GDM1 (cell line): ENCODE measurements at places on chromosomes 7 and 10.

- no peak for DNase-seq
These were observed 137.6 kb downstream of the RAMP3 start for GRCh38 chr7:45295222-45295621.

GRCh38 chr7:57772126-57772924 is 322.3 kb downstream of the ZNF716 start:
- no peak for DNase-seq

DNA sequence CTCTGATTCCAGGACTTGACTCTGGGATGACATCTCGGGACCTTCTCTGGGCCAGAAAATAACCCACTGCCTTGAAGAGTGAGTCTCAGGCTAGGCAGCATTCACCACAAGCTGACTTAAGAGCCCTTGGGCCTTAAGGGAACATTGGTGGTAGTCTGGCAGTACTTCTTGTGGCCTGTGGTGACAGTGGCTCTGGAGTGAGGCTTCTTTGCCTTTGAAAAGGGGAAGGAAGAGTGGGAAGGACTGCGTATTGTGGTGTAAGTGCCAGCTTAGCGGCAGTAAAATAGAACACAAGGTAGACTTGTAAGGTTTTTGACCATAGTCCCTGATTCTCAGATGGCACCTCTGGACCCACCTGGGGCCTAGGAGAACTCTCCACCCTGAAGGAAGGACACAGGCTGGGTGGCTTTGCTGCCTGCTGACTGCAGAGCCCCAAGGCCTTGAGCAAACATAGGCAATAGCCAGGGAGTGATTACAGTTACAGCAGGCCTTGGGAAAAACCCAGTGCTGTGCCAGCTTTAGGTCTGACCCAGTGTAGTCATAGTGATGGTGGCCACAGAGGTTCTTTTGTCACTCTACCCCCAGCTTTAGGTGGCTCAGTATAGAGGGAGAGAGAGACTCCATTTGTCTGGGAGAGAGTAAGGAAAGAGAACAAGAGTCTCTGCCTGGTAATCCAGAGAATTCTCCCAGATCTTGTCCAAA is 483.9 kb downstream of the SH2D4B start:
- peak; percentile 63 for DNase-seq

DNA sequence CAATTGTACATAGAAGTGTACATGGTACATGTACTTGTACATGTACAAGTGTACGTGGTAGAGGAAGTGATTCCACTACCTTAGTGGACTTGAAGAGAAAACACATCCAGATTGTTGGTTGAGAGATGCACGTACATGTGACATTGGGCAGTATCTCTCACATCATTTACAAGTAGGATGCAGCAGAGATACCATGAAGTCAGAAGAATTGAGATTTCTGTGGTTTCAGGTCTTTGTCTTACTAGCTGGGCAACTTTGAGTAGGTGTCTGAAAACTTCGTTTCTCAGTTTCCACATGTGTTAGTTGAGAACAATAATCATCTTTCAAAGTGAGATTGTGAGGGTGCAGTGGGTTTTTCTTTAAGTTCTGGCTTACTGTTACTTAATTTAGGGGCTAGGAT is 21.5 kb downstream of the CLDN12 start:
- DNase-seq: no peak

DNA sequence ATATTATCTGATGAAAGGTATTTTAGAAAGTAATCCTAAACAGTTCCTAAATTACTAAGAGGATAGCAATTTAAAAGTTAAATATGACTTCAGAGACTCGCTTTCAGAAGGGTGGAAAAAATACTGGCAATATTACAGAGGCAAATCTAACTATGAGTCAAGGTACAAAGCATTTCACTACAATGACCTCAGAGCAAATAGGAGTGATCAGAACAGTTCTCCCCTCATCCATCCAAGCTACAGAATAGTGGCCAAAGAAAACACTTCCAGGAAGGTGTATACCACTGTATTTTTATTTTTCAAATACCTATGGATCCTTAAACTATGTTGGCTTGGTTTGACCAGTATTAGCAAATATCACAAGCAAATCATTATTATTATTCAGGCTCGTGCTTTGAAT is 112.8 kb upstream of the ODAD2 start:
- no peak for DNase-seq

GRCh38 chr10:77564731-77565589 is 72.6 kb downstream of the KCNMA1 start:
- no peak for DNase-seq

DNA sequence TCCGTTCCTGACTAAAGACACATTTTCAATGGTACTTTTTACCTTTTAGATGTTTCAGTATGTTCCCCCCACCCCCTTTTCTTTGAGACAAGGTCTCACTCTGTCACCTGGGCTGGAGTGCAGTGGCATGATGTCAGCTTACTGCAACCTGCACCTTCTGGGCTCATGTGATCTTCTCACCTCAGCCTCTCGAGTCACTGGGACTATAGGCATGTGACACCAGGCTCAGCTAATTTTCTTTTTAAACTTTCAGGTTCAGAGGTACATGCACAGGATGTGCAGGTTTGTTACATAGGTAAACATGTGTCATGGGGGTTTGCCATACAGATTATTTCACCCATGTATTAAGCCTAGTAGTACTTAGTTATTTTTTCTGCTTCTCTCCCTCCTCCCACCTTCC is 99.3 kb upstream of the RPA3 start:
- no peak for DNase-seq

DNA sequence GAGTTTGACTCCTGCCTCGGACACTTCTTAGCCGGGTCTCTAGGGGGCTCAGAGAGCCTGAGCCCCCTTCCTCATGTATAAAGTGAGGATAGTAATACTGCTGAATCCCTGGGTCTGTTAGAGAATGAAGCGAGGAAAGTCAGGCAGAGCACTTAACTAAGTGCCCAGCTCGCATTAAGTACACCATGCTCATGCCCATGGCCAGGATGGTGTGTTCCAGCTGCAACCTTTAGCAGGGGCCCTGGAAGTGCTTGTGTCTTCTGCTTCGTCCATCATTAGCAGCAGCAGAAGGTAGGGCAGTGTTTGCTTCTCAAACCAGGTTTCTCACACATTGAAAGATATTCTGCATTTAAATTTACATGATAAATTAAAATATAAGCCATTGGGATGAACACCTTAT is 27.3 kb upstream of the WDFY4 start:
- no peak for DNase-seq

- no peak for DNase-seq
These were observed 419.5 kb downstream of the PHTF2 start for GRCh38 chr7:78218051-78218450.

- DNase-seq: no peak
These were observed 14.0 kb upstream of the ADD3 start for GRCh38 chr10:109993551-109994330.

- DNase-seq: no peak
These were observed 348.2 kb downstream of the PTPRN2 start for GRCh38 chr7:158239290-158239981.

DNA sequence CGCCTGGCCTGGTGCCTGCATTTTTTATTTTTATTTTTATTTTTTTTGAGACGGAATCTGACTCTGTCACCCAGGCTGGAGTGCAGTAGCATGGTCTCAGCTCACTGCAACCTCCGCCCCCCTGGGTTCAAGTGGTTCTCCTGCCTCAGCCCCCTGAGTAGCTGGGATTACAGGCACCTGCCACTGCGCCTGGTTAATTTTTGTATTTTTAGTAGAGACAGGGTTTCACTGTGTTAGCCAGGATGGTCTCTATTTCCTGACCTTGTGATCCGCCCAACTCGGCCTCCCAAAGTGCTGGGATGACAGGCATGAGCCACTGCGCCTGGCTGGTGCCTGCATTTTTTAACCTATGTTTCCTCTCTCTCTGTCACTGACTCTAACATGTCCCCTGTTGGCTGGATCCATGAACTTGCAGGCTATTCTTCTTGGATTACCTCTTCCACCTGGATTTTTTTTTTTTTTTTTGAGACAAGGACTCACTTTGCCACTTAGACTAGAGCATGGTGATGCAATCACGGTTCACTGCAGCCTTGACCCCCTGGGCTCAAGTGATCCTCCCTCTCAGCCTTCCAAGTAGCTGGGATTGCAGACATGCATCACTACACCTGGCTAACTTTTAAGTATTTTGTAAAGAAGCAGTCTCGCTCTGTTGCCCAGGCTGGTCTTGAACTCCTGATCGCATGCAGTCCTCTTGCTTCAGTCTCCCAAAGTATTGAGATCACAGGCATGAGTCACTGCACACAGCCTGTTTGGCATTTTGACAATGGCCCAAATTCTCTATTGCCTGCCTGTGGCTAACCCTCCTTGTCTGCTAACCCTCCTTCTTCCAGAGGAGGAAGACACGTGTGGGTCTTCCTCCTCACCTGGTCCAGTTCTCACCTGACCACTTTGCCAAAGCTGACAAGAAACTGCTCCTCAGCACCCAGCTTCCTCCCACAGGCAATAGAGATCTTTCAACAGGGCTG is 23.0 kb upstream of the PRPF18 start:
- no peak for DNase-seq

- no peak for DNase-seq
These were observed 29.1 kb upstream of the LBX1 start for GRCh38 chr10:101258179-101258885.

- DNase-seq: no peak
These were observed 32.5 kb upstream of the ADAM12 start for GRCh38 chr10:126420567-126421300.
